SHP77 treated with DMSO at 0.1 percent for 48 hours (cell line): ENCODE measurements at places on chromosomes 1 and 21.
A peak's percentile ranks its signal among the peaks of the same experiment; 100 is the strongest.

GRCh38 chr1:35243691-35244090 is 24.8 kb upstream of the ZMYM4 start:
- DNase-seq = peak; percentile 56

- DNase-seq = no peak
Measured at GRCh38 chr1:81379430-81379829, 421.3 kb upstream of the ADGRL2 start.

GRCh38 chr1:155931332-155932038 is 2.7 kb downstream of the KHDC4 start:
- no peak for DNase-seq

DNA sequence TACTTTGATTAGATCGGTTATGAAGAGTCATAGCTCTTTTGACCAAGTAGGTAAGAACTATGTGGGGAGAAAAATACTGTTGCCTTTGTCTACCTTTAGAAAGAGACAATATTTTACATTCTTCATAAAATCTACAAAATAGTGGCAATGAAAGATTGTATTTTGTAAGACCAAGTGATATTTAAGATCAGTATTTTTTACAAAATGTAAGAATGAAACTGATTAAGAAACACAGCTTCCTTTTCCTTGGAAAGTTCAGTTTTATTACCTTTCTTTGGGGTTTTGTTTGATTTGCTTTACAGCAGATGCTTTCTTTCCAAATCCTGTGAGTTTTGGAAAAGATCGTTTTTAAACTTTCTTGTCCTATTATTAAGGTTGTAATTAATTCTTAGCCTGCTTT is 69.8 kb downstream of the SLC35A3 start:
- DNase-seq = no peak

DNA sequence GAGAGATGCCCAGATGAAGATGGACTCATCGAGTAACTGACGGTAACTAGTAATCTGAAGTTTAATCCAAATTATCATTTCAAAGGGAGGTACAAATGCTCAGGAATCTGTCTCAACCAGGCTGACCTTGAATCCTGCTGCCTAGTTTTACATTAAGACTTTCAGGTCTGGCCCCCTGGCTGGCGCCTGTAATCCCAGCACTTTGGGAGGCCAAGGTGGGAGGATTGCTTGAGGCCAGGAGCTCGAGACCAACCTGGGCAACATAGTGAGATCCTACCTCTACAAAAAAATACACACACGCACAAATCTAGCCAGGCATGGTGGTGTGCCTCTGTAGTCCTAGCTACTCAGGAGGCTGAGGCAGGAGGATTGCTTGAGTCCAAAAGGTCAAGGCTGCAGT is 95.7 kb upstream of the AKT3 start:
- no peak for DNase-seq

- no peak for DNase-seq
Measured at GRCh38 chr1:92070892-92071291, 4.3 kb downstream of the SETSIP start.

GRCh38 chr1:89928506-89928905 is 66.4 kb upstream of the ZNF326 start:
- no peak for DNase-seq
